Left lung (tissue), 14 donors: ENCODE measurements at places on chromosomes 7 and 10.

DNA sequence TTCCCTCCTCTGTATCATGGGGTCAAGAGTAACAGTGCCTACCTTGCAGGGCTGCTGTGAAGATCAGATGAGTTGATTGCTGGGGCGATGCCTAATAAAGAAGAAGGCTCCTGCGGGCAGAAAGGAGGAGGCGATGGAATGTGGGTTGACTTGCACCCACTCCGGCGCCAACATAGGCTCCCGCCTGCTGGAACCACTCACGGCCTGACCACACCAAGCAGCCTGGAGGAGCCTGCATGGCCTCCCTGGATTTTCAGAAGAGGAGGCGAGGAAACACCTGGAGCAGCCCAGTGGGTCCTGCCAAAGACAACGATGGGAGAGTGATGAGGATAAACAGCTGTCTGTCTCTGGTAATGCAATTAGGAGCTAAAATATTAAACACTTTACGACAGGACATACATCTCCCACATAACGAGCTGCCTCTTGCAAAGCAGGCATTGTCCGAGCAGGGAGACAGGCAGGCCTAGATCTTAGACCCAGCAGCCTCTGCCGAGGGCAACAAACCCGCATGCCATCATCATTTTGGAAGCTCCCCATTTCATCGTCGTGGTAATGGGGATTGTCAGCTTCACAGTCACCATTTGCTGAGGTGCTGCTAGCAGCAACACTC is 302.9 kb upstream of the ZMIZ1 start:
- DNase-seq = no peak

DNA sequence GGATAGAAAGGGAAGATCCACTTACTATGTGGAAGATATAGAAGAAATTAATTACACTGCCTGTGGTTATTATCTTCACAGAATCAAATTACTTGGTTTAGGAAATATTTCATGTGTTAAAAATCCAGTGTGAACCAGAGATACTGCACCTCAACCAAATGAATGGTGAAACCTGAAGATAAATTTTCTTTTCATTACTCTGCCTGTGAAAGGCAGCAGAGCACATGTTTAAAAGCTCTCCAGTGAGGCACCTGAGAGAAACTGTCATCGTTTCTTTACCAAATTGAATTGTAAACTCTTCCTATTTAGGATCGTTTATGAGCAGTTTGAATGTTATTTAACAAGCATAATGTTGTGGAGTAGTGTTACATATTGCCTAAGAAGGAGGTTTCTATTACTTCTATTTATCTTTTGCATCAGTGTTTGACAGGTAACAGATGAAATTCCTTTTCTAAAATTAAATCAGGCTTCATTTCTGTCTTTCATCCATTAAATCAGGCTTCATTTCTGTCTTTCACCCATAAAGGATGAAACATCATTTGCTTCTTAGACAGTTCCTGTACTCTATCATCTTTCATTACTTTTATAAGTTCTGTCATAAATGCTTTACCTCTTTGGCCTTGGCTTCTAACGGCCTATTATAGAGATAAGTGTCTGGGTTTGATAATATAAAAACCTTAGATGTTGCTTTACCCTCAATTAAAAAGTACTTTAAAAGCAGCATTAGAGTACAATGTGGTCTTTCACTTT is 266.6 kb downstream of the NXPH1 start:
- no peak for DNase-seq

GRCh38 chr10:74156919-74157289 is 5.9 kb downstream of the ADK start:
- no peak for DNase-seq

DNA sequence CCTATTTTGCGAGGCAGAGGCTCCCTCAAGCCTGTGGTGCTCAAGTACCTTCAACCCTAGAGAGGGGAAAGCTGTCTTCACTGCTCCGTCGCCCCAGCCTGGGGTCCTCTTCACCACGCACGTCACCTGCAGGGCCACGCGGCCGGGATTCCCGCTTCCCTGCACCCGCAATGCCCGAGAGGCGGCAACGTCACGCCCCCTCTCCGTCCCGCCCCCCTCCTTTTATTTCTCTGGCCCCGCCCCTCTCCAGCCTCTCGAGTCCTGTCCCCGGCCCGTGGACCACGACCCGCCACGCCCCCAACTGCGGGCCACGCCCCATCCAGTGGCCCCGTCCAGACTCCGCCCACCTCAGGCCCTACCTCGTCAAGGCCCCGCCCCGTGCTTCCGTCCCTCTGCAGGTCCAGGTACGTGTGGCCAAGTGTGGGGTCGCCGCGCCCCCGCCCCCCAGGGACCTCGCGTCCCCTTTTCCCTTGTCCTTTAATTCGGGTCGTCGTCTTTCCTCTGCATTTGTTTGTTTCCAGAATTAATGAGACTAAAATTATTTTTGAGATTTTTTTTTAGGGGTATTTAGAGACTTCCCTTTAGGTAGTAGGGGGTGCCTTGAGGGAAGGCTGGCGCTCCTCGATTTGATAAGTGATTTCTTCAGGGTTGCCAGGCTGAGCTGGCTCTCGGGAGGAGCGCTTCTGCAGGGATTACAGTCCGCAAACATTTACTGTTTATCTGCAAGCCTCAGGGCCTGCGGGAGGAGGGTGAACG is 69.8 kb upstream of the BAIAP2L1 start:
- peak; percentile 42 for DNase-seq

GRCh38 chr7:144814299-144814698 is 21.6 kb downstream of the TPK1 start:
- DNase-seq = no peak

GRCh38 chr7:150955519-150956394 is 22.4 kb downstream of the KCNH2 start:
- peak; percentile 60 for DNase-seq

- DNase-seq = no peak
Observed at GRCh38 chr7:32221056-32221455, 150.8 kb upstream of the PDE1C start.

DNA sequence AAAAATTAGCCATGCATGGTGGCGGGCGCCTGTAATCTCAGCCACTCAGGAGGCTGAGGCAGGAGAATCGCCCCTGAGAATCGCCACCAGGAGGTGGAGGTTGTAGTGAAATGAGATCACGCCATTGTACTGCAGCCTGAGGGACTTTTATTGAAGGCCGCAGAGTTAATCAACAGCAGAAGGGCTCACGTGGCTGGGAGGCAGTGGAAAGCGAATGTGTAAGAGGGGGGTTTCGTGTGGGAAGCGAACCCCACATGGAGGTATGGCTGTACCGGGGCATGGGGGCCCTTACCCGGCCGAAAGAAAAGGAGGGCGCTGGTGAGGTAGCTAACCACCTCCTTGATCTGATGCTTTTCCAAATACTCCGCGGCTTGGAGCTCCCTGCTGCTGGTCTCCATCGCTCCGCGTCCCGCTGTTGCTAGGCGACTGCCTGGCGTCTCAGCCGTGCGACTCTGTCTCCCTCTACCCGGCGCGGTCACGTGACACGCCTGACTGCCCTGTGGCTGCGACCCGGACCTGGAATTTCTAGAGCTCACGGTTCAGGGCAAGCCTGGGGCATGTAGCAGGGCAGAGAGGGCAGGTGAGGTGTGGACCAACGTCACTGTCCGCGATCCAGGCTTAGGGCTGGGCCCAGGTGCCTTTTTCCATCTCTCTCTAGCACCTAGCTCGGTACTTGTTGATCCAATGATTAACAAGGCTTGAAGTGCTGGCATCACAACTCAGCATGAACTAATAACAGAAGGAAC is at the start of gene EFCAB10:
Gene EFCAB10, minus strand, starts transcription at position 428 of the 746 bp plus-strand sequence. Its CDS starts 30 bp downstream, at position 398.
- peak; percentile 69 for DNase-seq

GRCh38 chr7:6533893-6534495 is 17.3 kb downstream of the GRID2IP start:
- no peak for DNase-seq

GRCh38 chr7:155305231-155305904 is 7.7 kb downstream of the INSIG1 start:
- DNase-seq = no peak

- no peak for DNase-seq
Observed at GRCh38 chr7:67912437-67912836, 915.8 kb downstream of the TYW1 start.

GRCh38 chr7:25565002-25565401 is 336.7 kb upstream of the NPVF start:
- DNase-seq = no peak

DNA sequence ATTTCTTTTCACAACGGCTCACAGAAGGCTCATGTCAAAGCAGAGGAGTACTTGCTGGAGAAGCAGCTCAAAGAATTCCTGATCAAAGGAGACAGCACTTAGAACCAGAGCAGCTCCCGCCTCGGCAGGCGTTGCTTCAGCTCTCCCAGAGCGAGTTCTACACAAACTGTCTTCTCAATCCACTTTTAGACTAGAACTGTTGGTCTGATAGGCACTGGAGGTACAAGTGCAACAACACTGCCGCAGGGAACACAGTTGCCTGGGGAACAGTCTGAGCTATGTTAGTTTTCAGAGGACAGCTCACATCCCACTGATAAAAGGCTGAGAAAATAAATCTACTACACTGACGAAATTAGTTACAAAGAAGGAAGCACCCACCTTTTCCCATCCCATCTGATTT is 35.4 kb downstream of the CYTH3 start:
- DNase-seq = no peak

DNA sequence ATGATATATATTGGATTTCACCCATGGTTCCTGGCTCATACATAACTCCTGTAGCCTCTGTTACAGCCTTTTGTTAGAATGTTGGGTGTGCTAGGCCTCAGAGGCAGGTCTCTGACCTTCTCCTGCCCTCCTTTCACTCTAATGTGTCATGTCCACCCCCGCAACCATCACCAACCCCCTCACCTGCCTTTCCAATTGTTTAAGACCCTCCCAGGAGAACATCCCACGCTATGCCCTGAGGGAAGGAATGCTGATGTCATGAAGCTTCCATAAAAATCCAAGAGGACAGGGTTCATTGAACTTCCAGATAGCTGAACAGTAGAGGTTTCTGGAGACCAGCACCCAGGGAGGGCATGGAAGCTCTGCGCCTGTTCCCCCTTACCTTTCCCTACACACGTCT is 30.8 kb upstream of the C10orf67 start:
- DNase-seq = no peak

DNA sequence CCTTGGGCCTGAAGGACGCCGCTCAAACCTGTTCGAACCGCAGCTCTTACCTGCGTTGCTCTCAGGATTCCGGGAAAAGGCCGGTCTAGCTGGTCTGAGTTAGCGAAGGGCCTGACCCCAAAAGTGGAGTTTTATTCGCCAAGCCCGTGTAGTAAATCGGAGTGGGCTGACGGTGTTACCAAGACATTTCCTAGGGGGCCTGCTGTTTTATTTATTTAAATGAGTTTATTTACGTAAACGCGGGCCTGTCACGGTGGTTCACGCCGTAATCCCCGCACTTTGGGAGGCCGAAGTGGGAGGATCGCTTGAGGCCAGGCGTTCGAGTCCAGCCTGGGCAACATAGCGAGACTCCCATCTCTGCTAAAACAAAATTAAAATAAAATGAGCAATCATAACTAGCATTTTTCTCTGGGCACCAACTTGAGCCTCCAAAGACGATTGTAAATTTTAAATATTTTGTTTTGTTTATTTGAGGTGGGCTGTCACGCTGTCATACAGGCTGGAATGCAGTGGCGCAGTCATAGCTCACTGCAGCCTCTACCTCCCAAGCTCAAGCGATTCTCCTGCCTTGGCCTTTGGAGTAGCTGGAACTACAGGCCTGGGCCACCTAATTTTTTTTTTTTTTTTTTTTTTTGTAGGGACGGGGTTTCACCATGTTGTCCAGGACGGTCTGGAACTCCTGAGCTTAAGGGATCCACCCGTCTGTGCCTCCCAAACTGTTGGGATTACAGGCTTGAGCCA is 903 bp downstream of the ZNF655 start:
- DNase-seq = no peak

- no peak for DNase-seq
Observed at GRCh38 chr7:75532639-75533038, 40.5 kb downstream of the SPDYE5 start.

DNA sequence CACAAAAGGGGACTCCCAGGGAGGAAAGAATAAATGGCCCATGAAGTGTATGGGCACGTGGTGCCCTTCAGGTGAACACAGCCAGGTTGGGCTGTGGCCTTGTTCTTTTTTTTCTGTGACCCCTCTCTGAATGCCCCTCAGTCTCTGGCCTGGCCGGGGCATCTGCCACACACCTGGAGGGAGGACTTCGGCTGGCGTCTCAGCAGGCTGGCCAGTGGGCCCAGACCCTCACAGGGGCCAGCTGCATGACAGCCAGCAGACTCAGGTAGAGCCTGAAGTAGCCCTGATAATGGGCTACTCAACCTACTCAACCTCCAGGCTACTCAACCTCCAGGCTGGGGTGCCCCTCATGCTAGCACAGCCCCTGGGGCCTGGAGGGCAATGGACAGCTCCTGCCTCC is 9.8 kb upstream of the CAMK2B start:
- DNase-seq = no peak

- DNase-seq = peak; percentile 13
Observed at GRCh38 chr7:101465576-101466196, 103.0 kb downstream of the COL26A1 start.
